ENCODE measurements at places on chromosomes 3 and 15.

DNA sequence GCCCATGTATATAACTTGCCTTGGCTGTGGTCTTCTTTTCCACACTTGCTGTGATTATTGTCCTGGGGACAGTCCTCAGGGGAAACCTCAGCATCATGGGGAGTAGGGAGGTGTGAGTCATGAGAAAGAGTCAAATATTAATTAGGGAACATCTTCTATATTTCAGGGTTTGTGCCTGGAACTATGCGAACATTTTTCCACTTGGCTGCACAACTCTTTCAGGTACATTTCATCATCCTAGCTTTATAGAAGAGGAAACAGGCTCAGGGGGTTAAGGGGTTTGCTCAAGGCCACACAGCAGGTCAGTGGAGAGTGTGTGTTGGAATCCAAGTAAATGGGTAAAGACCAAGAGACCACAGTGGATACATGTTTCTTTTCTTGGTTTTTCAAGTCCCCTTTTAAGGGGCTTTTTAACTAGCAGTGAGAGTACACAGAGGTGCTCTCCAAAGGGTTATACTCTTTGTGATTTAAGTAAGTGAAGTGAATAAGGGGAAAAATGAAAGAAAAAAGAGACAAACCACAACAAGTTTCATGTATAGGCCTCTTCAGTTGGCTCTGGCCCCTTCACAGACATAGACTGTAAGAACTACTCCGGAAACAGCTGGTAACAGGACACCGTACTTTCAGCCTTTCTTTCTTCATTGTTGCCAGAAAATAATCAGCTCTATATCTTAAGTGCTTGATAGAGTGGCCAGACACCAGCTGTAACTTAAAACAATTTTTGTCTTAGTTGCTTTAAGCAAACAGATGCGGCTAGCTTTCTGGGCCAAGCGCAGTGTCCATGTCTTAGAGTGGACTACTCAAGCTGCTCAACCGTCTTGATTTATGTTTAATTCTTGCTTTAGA is 64.6 kb downstream of the EEFSEC start:
- DNase-seq, result no peak

DNA sequence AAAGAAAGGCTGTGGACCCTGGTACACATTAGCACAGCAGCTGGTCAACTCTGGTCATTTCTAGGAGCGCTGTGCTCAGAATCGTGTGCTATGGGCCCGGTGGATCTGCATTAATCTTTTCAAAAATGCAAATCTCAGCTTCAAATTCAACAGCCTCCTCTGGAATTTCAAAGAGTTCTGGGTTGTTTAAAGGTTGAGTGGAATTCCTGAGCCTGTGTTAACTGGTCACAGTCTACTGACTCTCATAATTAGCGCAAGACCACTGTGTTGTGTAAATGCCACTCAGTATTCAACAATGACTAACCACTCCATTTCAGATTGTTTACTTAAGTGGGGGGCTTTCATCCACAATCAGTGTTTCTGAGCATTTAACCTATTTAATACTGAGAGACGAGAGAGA is 2.7 kb upstream of the ARNT2 start:
- DNase-seq, result no peak

- DNase-seq, result no peak
Observed at GRCh38 chr15:90765966-90766365, 48.8 kb downstream of the BLM start.

DNA sequence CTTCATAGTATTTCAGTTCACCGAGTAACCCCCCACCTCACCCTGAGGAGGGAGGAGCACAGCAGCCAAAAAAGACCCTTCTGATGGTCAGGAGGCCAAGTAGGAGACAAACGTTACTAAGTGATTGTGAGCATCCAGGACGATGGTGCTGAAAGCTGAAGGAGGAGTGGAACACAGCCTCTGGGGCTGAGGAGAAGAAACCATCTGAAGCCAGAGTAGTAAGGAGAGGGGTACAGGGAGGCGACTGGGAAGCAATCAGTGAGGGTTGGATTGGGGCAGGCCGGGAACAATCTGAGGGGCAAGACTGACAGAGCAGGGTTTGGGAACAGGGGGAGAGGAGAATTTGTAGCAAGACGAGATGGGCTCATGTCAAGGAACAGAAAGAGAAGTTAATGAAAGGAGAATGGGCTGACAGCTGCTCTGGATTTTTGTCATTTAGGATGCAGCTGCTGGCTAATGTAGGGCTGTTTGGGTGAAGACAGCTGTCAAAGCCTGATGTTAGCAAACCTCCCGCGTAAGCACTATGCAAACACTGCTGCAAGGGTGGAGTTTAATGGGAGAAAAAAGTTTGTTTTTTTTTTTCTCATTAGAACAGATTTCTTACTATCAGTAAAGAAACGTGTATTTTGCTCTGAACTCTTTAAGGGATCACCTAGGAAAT is 622.2 kb downstream of the EDEM1 start:
- no peak for DNase-seq

DNA sequence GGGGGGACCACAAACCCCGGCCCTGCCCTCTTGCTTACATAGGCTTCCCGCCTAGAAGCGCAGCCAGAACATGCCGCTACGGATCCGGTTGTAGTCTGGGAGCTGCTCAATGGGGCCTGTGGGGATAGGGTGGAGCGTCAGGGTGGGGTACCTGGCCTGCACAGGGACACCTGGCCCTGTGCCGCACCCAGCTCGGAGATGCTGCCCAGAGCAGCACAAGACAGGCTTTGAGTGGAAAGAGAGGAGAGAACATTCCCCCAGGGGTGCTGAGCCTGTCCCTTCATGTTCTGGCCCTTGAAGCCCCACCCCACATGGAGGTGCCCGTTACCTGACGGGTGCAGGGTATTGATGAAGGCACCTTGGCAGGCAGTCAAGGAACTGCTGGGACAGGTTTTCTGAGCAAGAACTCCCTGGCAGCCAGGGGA is 4.0 kb upstream of the COL7A1 start:
- DNase-seq, result no peak

DNA sequence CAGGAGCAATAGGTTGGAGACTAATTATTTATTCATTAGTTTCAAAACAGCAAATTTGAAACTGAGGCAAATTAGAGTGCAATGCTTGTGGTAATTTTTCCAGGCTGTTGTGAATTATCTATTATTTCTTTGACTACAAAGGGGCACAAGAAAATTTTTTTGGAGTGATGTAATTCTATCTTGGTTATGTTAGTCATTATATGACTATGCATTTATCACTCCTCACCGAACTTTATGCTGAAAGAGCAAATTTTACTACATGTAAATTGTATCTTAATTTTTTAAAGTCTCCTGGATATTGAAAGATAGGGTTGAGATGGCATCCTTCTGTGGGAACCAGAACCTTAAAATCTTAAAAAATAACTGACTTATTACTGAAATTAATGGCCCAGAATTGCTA is 320.0 kb upstream of the ROBO1 start:
- no peak for DNase-seq

DNA sequence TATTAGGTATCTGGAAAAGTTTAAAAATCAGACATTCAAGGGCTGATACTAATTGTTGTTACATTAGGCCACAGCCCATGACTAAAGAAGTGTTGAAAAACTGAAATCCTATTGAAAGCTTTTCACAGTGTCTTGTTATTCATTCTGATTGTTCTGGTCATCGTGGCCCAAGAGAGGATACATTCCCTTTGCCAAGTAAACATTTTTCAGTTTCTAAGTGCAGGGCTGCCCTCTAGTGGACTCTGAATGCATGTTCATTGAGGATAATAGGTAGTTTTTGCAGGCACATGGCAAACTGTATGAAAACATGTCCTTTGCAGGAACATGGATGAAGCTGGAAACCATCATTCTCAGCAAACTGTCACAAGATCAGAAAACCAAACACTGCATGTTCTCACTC is 181.1 kb downstream of the MYRIP start:
- DNase-seq, result no peak

- DNase-seq, result no peak
Observed at GRCh38 chr3:76063019-76063418, 277.7 kb upstream of the ZNF717 start.

- no peak for DNase-seq
Observed at GRCh38 chr3:107620534-107620933, 97.8 kb downstream of the BBX start.

- DNase-seq, result no peak
Observed at GRCh38 chr3:194928831-194929577, 243.3 kb downstream of the FAM43A start.

- no peak for DNase-seq
Observed at GRCh38 chr3:182636646-182637045, 156.7 kb upstream of the ATP11B start.

DNA sequence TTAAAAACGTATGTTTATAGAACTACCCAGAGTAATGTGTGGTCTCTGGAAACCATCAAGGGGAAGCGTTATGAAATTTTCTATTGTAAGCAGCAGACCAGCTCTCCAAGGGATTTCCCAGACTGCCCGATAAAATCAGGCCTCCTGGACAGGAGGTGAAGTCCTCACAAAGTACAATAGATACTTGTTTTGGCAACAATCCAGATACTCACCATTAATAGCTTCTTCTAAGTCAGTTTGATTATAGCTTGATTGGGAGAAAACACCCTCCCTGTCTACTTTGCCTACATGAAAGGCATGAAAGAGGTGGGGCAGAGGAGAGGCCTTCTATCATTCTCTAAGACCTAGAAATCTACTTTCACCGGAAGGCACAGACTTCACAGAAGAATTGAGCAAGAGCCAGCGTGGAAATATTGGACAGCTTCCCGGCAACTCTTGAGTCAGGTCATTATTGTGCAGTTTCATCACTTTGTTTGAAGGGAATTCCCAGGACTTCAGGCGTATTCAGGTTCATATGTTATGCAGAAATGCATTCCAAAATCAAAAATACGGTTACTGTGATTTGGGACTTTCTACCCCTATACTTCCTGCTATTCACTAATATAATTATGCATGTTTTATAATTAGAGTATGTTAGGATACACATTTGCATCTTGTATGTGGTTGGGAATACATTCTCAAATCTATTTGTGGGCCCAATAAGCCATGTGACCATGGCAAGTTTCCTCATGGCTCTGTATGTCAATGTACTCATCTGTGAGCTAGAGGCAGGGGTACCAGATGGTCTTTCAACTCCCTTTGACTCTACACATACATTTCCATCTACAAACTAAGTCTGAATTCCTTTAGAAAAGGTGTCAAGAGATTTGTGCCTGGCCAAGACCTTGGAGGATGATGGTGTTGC is 103.5 kb downstream of the CD47 start:
- DNase-seq, result no peak

- no peak for DNase-seq
Observed at GRCh38 chr3:130425484-130425883, 80.0 kb downstream of the COL6A5 start.

- DNase-seq, result no peak
Observed at GRCh38 chr3:40196966-40197365, 112.5 kb upstream of the EIF1B start.

Measured in GM12892 (cell line).